ENCODE measurements at places on chromosomes 6 and 20.

- H3K4me1 ChIP-seq, result no peaks in the 10 kb centered on the region
- H3K36me3 ChIP-seq, result no peaks in the 10 kb centered on the region
Observed at GRCh38 chr6:148671085-148671484, 75.7 kb upstream of the UST start.

- H3K4me1 ChIP-seq, result peaks cover 35% of the 10 kb centered on the region
- peak; percentile 70 for DNase-seq
- peak overlapping the region; percentile 95 for H3K4me3 ChIP-seq
Observed at GRCh38 chr6:53794137-53794719, 577 bp upstream of the LRRC1 start.

GRCh38 chr6:133768656-133769295 is 120.1 kb upstream of the TCF21 start:
- no peak overlapping the region for H3K27ac ChIP-seq
- H3K36me3 ChIP-seq, result no peaks in the 10 kb centered on the region
- H3K27me3 ChIP-seq, result no peaks in the 10 kb centered on the region
- DNase-seq, result no peak

GRCh38 chr6:21887231-21888185 is 294.0 kb downstream of the SOX4 start:
- no peak overlapping the region for H3K4me3 ChIP-seq
- no peak for DNase-seq
- peaks cover 8% of the 10 kb centered on the region for H3K36me3 ChIP-seq
- H3K27ac ChIP-seq, result no peak overlapping the region
- H3K27me3 ChIP-seq, result no peaks in the 10 kb centered on the region
- peaks cover 9% of the 10 kb centered on the region for H3K4me1 ChIP-seq

GRCh38 chr20:5065166-5065878 is 54.4 kb downstream of the PCNA start:
- H3K36me3 ChIP-seq, result no peaks in the 10 kb centered on the region
- no peak overlapping the region for H3K4me3 ChIP-seq
- H3K27ac ChIP-seq, result no peak overlapping the region

DNA sequence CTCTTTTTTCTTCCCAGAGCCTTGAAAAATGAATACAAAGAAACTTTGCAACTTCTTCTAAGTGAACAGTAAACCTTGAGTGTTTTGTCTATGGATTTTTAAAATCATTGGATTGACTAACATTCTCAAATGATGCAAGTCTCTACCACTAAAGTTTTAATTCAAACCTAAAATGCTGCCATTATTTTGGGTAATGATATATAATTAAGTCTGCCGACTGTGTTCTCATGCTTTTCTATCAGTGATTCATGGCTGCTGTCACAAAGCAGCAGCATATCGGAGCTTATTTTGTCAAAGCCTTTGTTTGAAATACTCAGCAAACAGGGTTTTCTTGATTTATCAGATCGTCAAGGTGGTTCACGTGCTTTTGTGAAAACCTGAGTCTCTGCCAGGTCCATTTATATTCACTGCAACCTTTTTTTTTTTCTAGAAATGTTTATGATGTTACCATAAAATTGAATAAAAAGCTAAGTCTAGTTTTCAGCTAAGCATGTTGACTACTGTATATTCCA is 96.3 kb downstream of the GJA1 start:
- no peaks in the 10 kb centered on the region for H3K4me1 ChIP-seq
- no peak for DNase-seq
- H3K4me3 ChIP-seq, result no peak overlapping the region
- H3K27me3 ChIP-seq, result no peaks in the 10 kb centered on the region
- no peaks in the 10 kb centered on the region for H3K36me3 ChIP-seq
- no peak overlapping the region for H3K27ac ChIP-seq

DNA sequence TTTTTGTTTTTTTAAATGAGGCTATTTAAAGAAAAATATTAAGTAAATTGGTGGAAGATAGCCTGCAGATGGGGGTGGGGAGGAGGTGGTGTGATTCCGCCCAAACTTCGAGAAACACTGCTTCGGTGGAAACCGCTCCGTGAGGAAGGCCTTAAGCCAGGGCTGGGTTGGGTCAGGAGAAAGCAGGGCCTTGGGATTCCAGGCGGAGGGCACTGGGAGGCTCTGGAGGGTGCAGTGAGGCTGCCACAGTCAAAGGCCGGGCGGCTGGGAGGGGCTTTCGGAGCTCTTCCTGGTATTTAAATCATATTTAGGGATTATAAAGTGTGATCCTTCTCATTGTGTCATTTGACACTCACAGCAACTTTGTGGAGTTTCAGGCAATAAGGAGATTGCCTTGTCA is 22.2 kb upstream of the SCRT2 start:
- no peak overlapping the region for H3K27ac ChIP-seq
- H3K36me3 ChIP-seq, result no peaks in the 10 kb centered on the region
- no peak overlapping the region for H3K4me3 ChIP-seq

GRCh38 chr6:111732390-111732789 is 126.7 kb upstream of the TRAF3IP2 start:
- peaks cover 48% of the 10 kb centered on the region for H3K4me1 ChIP-seq
- no peak for DNase-seq
- H3K27ac ChIP-seq, result no peak overlapping the region

DNA sequence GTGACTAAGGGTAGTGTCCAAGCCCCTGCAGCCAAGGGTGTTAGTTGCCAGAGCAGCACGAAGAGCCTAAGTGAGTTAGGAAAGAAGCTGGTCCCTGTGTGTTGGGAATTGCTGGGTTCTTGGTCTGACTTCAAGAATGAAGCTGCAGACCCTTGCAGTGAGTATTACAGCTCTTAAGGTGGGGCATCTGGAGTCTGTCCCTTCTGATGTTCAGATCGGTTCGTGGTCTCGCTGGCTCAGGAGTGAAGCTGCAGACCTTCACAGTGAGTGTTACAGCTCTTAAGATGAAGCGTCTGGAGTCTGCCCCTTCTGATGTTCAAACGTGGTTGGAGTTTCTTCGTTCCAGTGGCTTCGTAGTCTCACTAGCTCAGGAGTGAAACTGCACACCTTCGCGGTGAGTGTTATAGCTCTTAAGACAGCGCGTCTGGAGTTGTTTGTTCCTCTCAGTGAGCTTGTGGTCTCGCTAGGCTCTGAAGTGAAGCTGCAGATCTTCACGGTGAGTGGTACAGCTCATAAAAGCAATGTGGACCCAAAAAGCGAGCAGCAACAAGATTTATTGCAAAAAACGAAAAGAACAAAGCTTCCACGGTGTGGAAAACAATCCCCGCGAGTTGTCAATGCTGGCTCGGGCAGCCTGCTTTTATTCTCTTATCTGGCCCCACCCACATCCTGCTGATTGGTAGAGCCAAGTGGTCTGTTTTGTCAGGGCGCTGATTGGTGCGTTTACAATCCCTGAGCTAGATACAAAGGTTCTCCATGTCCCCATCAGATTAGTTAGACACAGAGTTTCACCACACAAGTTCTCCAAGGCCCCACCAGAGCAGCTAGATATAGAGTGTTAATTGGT is 31.8 kb downstream of the PXDC1 start:
- peaks cover 4% of the 10 kb centered on the region for H3K4me1 ChIP-seq
- no peak for DNase-seq
- H3K4me3 ChIP-seq, result no peak overlapping the region
- peaks cover 12% of the 10 kb centered on the region for H3K27me3 ChIP-seq
- no peaks in the 10 kb centered on the region for H3K36me3 ChIP-seq
- H3K27ac ChIP-seq, result no peak overlapping the region

DNA sequence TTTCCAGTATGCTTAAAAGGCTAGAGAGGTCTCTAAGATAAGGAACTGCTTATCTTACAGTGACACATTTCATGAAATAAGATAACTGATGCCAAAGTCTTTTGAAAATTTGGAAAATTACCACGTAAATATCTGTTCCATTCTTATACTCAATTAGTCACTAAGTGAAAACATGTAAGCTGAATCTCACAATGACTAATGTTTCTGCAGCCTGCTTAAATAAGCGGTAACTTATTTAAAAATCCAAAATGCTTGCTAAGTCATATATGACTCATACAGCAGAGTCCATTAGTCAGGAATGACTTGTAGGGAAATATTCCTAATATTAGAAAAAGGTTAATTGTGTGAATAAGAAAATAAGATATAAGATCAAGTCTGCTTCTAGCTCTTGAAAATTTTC is 27.8 kb upstream of the LGSN start:
- H3K36me3 ChIP-seq, result no peaks in the 10 kb centered on the region
- DNase-seq, result no peak
- no peak overlapping the region for H3K4me3 ChIP-seq
- peaks cover 6% of the 10 kb centered on the region for H3K4me1 ChIP-seq
- H3K27me3 ChIP-seq, result peaks cover 8% of the 10 kb centered on the region
- no peak overlapping the region for H3K27ac ChIP-seq

- peak overlapping the region; percentile 87 for H3K4me3 ChIP-seq
- H3K27ac ChIP-seq, result peak overlapping the region; percentile 71
- peaks cover 16% of the 10 kb centered on the region for H3K36me3 ChIP-seq
- H3K27me3 ChIP-seq, result peaks cover 5% of the 10 kb centered on the region
- H3K4me1 ChIP-seq, result peaks cover 37% of the 10 kb centered on the region
- DNase-seq, result peak; percentile 53
Observed at GRCh38 chr20:36573798-36574365, 485 bp downstream of the TGIF2 start.

DNA sequence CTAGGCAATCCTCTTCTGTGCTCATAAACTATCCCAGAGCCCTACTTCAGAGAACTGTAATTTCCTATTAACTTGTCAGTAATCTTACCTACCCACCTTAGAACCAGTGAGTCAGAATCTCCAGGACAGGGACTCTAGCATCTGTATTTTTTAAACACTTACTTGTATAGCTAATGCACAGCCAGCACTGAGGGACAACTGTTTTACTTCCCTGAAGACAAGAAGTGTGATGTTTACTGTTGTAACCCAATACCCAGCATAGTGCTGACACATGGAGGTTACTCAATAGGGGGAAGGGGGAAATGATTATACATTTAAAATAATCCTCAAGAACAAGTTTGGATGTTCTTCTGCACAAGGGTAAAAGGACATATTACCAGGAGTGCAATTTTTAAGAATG is 130.8 kb downstream of the BTBD9 start:
- no peak for DNase-seq
- no peaks in the 10 kb centered on the region for H3K4me1 ChIP-seq
- H3K27ac ChIP-seq, result no peak overlapping the region
- H3K36me3 ChIP-seq, result no peaks in the 10 kb centered on the region
- H3K27me3 ChIP-seq, result no peaks in the 10 kb centered on the region

DNA sequence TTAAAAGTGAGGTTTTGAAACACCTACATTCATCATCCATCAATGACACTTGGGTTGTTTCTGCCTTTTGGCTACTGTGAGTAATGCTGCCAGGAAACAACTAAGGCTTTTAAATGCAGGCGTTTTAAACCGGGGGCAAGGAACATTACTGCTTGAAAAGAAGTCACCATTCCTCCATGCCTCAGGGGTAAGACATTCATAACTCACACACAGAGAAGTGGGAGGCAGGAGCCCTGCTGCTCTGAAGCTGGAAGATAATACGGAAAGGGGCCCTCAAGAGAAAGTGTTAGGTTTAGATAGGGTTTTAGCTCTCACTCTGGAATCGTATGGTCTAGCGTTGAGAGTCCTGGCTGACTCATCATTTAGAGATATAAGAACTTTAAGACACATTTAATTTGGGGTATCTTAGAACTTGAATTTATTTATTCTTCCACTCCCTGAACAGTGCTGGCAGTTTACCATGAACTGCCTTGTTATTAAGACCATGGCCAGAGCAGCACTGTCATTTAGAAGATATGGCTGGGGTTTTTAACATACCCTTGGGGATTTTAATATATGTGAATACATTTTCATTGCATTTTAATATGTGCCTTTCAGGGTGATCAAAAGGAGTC is 1.8 kb downstream of the TUBB1 start:
- peaks cover 35% of the 10 kb centered on the region for H3K36me3 ChIP-seq
- no peak overlapping the region for H3K27ac ChIP-seq
- no peak for DNase-seq
- H3K27me3 ChIP-seq, result no peaks in the 10 kb centered on the region
- H3K4me3 ChIP-seq, result no peak overlapping the region
- peaks cover 22% of the 10 kb centered on the region for H3K4me1 ChIP-seq

- H3K4me3 ChIP-seq, result no peak overlapping the region
- H3K36me3 ChIP-seq, result no peaks in the 10 kb centered on the region
- DNase-seq, result no peak
- peaks cover 11% of the 10 kb centered on the region for H3K27me3 ChIP-seq
- no peak overlapping the region for H3K27ac ChIP-seq
- H3K4me1 ChIP-seq, result no peaks in the 10 kb centered on the region
Observed at GRCh38 chr6:849075-849506, 156.2 kb upstream of the EXOC2 start.

DNA sequence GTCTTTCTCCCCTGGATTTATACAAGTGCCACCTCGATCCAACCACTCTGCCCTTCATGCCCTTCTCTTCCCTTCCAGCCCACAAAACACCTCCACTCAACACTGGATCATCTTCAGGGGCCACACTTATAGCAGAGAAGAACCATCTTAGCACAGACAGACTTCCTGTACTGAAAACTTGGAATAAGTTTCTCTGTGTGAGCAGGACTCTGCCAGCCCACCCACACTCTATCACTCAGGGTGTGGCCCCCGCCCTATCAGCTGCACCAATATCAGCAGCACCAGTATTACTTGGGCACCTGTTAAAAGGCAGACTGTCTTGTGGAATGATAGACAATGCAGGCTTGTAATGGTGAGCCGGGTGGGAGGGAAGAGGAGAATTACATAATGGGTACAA is 86.7 kb downstream of the SCML4 start:
- peak overlapping the region; percentile 96 for H3K27ac ChIP-seq
- H3K36me3 ChIP-seq, result peaks cover 48% of the 10 kb centered on the region
- DNase-seq, result no peak
- peaks cover 91% of the 10 kb centered on the region for H3K4me1 ChIP-seq
- H3K27me3 ChIP-seq, result no peaks in the 10 kb centered on the region

DNA sequence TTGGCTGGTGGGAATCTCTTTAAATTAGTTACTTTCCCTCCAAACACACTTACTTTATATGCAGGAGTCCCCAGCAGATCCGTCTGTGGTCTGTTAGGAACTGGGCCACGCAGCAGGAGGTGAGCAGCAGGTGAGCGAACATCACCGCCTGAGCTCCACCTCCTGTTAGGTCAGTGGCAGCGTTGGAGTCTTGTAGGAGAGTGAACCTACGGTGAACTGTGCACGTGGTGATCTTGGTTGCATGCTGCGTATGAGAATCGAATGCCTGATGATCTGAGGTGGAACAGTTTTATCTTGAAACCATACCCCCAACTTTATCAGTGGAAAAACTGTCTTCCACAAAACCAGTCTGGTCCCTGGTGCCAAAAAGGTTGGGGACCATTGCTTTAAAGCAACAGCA is 5.0 kb downstream of the SERPINB6 start:
- no peak overlapping the region for H3K4me3 ChIP-seq
- DNase-seq, result no peak
- H3K4me1 ChIP-seq, result peaks cover 6% of the 10 kb centered on the region
- no peak overlapping the region for H3K27ac ChIP-seq
- peaks cover 1% of the 10 kb centered on the region for H3K36me3 ChIP-seq
- H3K27me3 ChIP-seq, result peaks cover 25% of the 10 kb centered on the region

GRCh38 chr6:152173321-152173720 is 365.8 kb downstream of the ESR1 start:
- H3K27me3 ChIP-seq, result no peaks in the 10 kb centered on the region
- no peak for DNase-seq
- H3K36me3 ChIP-seq, result peaks cover 67% of the 10 kb centered on the region
- H3K4me3 ChIP-seq, result no peak overlapping the region
- H3K27ac ChIP-seq, result no peak overlapping the region

DNA sequence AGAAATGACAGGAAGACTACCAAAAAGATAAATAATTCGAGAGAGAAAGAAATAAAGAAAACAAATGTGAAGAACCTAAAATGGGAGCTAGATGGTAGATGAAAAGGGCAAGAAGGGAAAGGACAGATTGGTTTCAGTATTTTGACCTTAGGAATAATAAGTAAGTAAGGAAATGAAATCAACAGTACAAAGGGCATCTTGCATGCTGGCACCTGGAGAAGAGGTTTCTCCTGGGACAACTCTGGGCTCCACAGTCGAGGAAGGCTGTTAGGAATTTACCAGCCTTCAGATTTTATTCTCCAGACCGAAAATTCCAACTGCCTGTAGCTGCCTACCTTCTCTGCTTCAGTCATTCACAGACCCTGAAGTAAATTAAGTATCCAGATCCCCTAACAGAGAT is 80.5 kb downstream of the SMLR1 start:
- no peaks in the 10 kb centered on the region for H3K27me3 ChIP-seq
- H3K4me3 ChIP-seq, result no peak overlapping the region
- H3K4me1 ChIP-seq, result peaks cover 4% of the 10 kb centered on the region
- H3K27ac ChIP-seq, result no peak overlapping the region
